ENCODE measurements at places on chromosomes 3 and 15. TPM values are rescaled to one million over a fixed set of nuclear protein-coding genes. Genes with fewer than 3 reads are reported as not detected.

The ALPK3 gene
- 20.2 TPM for total RNA-seq

The TERC gene
- total RNA-seq = 2.1 TPM

The CYP8B1 gene
- 10.4 TPM for total RNA-seq

The ZNF774 gene
- total RNA-seq = 3.1 TPM

The COX17 gene
- 46.4 TPM for total RNA-seq

The SLC12A8 gene
- total RNA-seq = 29.1 TPM

The EDEM1 gene
- 47.5 TPM for total RNA-seq

The ECE2 gene
- not detected for total RNA-seq

The CNTN3 gene
- total RNA-seq = 3.8 TPM

DNA sequence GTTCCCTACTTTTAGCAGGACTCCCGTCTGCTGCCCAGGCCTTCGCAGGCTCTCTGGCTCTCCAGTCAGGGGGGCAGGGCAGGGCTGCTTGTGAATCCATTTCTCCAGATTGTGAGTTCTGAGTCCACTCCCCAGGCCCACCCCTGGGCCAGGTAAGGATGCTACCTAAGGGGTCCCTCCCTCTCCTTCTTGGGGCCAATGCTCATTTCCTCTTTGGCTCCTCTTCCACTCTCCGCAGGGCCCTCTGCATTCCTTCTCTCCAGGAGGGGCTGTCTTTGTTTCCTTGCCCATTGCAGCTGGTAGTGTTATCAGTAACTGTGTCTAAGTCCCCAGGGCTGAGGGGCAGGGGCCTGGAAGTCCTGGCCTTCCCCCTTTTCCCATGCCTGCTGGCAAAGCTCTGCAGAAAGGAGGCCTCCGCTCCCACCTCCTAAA, 13.0 kb upstream of the CACNA2D2 start:
- no peaks in the 10 kb centered on the region for H3K27me3 ChIP-seq
- no peak for DNase-seq
- H3K4me1 ChIP-seq = no peaks in the 10 kb centered on the region
- H3K27ac ChIP-seq = no peak overlapping the region
- no peaks in the 10 kb centered on the region for H3K36me3 ChIP-seq

DNA sequence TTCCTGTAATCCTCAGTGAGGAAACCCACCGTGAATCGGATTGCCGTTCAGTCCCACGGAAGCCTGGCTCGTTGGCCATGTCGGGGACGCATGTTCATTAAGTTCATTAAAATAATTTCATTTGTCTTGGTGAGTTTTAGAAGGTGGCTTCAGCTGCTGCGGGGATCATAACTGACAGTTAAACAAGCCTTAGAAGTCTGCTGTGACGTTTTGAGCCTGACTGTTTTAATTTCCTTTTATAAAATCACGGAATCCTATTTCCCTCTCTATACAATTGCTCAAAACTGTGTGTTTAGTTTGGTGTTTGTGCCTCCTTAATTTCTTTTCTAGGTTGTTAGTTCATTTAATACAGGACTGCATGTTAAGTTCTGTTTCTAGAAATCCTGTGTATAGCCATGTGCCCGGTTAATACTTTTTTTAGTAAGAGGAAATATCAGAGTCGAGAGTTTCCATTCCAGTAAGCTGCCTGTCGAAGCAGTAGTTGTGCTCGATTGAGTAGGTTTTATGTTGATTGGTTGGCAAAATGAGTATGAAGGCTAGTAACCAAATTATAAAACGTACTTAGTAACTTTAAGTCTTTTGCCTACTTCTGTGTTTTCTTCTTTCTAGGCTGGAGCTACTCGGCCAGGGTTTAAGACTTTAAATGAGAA, 705 bp downstream of the NIPA2 start:
- peaks cover 2% of the 10 kb centered on the region for H3K36me3 ChIP-seq
- DNase-seq = no peak
- peak overlapping the region; percentile 93 for H3K27ac ChIP-seq

DNA sequence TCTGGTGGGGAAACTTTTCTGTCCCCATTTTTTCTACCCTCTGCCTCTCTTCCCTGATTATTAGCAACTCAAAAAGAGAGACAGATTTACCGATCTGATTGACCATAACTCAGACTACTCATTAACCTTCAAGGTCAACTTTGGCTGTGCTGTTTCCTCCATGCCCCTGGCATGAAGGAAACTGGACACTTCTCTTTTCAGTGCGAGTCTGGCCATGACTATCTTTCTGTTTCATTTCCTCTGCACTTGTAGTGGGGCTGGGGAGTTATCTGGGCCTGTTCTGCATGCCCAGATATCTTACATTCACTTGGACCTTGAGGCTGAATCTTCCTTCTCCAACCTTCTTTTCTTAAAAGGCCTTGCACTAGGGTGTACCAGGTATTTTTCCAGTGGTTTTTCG, 76.9 kb upstream of the SLCO2A1 start:
- H3K4me3 ChIP-seq = no peak overlapping the region
- no peaks in the 10 kb centered on the region for H3K4me1 ChIP-seq
- no peak overlapping the region for H3K27ac ChIP-seq
- H3K27me3 ChIP-seq = no peaks in the 10 kb centered on the region
- DNase-seq = no peak

DNA sequence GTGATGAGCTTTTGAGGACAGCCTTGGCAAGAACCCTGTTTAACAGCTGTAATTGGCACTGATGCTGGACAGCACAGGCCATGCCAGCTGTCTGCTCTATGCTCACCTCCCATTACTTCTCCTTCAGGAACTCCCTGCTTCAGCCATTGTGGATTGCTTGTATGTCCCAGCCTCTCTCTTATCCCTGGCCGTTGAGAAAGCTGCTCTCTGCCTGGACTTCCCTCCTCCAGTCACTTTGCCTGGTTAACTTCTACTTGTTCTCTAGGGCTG, 444.5 kb downstream of the EPHB1 start:
- H3K36me3 ChIP-seq = no peaks in the 10 kb centered on the region
- no peaks in the 10 kb centered on the region for H3K4me1 ChIP-seq
- no peak overlapping the region for H3K27ac ChIP-seq
- H3K27me3 ChIP-seq = no peaks in the 10 kb centered on the region
- no peak for DNase-seq

DNA sequence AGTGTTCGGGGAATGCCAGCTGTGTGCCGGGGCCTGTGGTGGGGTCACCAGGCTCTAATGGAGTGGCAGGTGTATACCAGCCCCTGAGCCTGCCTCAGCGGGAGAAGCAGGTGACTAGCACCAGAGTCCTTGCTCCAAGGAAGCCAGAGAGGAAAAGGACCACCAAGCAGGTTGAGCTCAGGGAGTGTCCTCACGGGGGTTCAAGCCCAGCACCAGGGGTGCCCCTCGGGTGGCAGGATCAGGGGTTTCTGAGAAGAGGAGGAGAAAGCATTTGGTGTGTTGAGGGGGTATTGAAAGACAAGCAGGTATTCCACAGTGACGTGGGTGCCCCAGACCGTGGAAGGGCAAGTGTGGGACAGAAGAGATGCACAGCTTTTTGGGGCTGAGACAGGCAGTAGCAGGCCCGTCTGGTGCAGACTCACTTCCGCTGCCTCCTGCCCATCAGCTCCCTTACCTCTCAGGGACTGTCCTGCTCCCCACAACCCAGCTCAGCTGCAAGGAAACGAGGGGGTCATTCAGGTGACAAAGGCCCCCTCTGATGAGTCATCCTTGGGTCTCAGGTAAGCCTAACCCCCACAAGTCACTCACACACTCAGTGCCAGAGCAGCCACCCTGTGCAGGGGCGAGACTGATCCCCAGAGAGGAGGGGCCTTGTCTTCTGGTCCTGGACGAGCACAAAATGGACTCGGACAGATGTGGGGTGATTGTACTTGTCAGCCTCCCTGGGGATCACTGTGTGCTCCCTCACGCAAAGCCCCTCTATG, 21.4 kb upstream of the POC1A start:
- H3K4me1 ChIP-seq = no peaks in the 10 kb centered on the region
- no peaks in the 10 kb centered on the region for H3K27me3 ChIP-seq

GRCh38 chr15:83207660-83208366, at the start of gene HDGFL3:
Gene HDGFL3, minus strand, starts transcription at chr15:83207823. Its CDS starts 409 bp downstream, at chr15:83207414.
- no peaks in the 10 kb centered on the region for H3K36me3 ChIP-seq
- peak within 1 kb of the TSS; percentile 77 for H3K27ac ChIP-seq
- no peaks in the 10 kb centered on the region for H3K27me3 ChIP-seq
- peak; percentile 89 for DNase-seq
- peaks cover 5% of the 10 kb centered on the region for H3K4me1 ChIP-seq
- H3K4me3 ChIP-seq = peak within 1 kb of the TSS; percentile 79

GRCh38 chr15:65752151-65752700, 39.9 kb downstream of the DENND4A start:
- H3K36me3 ChIP-seq = no peaks in the 10 kb centered on the region
- DNase-seq = no peak
- no peaks in the 10 kb centered on the region for H3K4me1 ChIP-seq
- no peaks in the 10 kb centered on the region for H3K27me3 ChIP-seq
- no peak overlapping the region for H3K27ac ChIP-seq
- H3K4me3 ChIP-seq = no peak overlapping the region

DNA sequence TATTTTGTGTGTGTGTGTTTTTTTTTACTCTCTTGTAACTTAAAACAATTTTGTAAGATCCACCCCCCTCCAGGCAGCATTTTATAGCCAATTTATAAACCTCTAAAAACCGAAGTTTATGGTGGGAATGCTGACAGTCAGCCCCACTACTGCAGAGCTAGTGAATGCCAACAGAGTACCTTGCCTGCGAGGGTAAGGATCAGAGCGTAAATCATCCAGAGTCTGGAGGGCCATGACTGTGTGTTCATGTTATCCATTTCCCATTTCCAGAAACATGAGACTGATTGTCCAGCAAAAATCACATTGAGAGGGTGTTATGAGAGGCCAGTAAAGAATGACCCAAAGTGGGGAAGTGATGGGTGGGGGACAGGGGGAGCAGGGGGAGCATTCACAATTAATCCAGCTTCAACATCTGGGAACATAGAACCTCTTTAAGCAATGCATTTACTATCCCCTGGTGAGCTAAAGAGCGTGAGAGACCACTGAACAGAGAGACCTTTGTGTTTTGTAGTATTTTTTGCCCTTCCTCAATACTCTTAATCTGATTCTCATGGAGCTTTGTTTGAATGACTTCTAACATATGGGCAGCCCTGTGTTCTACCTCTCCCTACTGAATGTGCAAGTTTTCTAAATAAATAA, 464.5 kb downstream of the RBMS3 start:
- H3K4me3 ChIP-seq = no peak overlapping the region
- no peak for DNase-seq
- no peak overlapping the region for H3K27ac ChIP-seq
- H3K27me3 ChIP-seq = no peaks in the 10 kb centered on the region

- no peaks in the 10 kb centered on the region for H3K36me3 ChIP-seq
- no peak for DNase-seq
- H3K4me3 ChIP-seq = no peak overlapping the region
- H3K27me3 ChIP-seq = no peaks in the 10 kb centered on the region
Observed at GRCh38 chr3:147297761-147298350, 108.5 kb downstream of the ZIC4 start.

DNA sequence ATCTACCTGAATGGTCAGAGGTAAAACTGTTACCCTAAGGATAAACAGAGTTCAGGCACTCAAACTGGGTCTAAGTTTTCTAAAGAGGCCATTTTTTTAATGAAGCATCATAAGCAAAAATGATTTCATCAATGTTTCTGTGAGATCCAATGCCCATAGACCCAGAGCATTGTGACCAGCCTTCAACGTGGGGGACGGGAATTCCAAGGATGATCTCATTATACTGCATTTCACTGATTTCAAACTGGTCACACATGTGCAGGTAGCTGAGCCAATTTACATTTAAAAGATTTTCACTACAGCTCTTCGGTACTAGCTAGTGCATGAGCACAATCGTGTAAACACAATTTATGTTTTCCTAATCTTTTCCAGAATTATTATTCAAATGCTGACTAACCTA, 472.9 kb downstream of the DIPK2A start:
- H3K4me1 ChIP-seq = no peaks in the 10 kb centered on the region
- no peak overlapping the region for H3K4me3 ChIP-seq
- H3K27ac ChIP-seq = no peak overlapping the region
- DNase-seq = no peak
- no peaks in the 10 kb centered on the region for H3K36me3 ChIP-seq

DNA sequence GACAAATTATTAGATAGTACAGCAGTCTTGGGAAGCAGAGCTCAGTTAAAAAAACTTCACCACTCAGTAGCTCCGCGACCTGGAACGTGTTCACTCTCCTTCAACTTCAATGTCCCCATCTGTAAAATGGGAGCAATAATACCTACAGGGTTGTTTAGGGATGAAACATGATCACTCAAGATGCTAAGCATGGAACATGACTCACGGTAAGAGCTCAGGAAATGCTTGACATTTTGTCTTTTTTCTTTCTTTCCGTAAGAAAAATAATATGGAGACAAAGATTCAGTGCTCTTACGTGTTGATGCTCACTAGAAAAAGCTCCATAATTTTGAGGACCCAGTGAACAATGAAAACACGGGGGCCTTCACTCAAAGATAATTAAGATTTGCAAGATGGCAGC, 606.7 kb upstream of the MDFIC2 start:
- no peak overlapping the region for H3K4me3 ChIP-seq
- no peaks in the 10 kb centered on the region for H3K36me3 ChIP-seq
- no peaks in the 10 kb centered on the region for H3K27me3 ChIP-seq

GRCh38 chr15:68775671-68776476, 44.8 kb downstream of the ANP32A start:
- no peaks in the 10 kb centered on the region for H3K27me3 ChIP-seq
- no peak for DNase-seq
- H3K36me3 ChIP-seq = peaks cover 7% of the 10 kb centered on the region
- H3K27ac ChIP-seq = peak overlapping the region; percentile 73
- H3K4me3 ChIP-seq = no peak overlapping the region

GRCh38 chr3:192042116-192042515, 581.2 kb downstream of the PYDC2 start:
- no peaks in the 10 kb centered on the region for H3K36me3 ChIP-seq
- DNase-seq = no peak
- no peak overlapping the region for H3K4me3 ChIP-seq
- no peaks in the 10 kb centered on the region for H3K4me1 ChIP-seq
- no peak overlapping the region for H3K27ac ChIP-seq

All from kidney (tissue), 22 donors.